Esophagus squamous epithelium (tissue), 5 donors: ENCODE measurements at places on chromosomes 2 and 18. TPM values are rescaled to one million over a fixed set of nuclear protein-coding genes. Genes with fewer than 3 reads are reported as not detected.

- H3K27me3 ChIP-seq, result no peaks in the 10 kb centered on the region
- H3K4me1 ChIP-seq, result peaks cover 26% of the 10 kb centered on the region
- H3K4me3 ChIP-seq, result no peak overlapping the region
- H3K27ac ChIP-seq, result no peak overlapping the region
- no peak for DNase-seq
Measured at GRCh38 chr2:159013103-159013502, 44.7 kb downstream of the TANC1 start.

DNA sequence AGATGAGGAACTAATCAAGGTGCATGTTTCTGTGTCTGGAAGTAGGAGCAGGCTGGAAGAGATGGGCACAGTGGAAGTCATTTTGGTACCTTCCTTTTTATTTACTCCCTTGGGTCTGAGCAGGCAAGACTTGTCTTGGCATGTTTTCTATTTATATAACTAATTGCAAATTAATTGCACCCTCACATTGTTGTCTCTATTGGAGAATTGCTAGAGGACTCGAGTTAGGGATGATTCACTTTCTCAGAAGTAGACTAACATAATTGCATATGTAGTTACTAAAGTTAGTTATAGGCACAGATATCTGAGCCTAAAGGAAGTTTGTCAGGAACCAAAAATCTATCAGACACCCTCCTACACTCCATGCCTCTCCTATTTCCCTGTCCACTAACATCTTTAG lies 92.8 kb upstream of the NRP2 start:
- H3K36me3 ChIP-seq, result no peaks in the 10 kb centered on the region
- no peaks in the 10 kb centered on the region for H3K4me1 ChIP-seq
- no peak overlapping the region for H3K27ac ChIP-seq
- no peaks in the 10 kb centered on the region for H3K27me3 ChIP-seq

The INPP5D gene
- total RNA-seq, result 2.2 TPM

The RIOK3 gene
- total RNA-seq, result 78.2 TPM

- no peak for DNase-seq
- H3K27me3 ChIP-seq, result no peaks in the 10 kb centered on the region
- H3K36me3 ChIP-seq, result peaks cover 31% of the 10 kb centered on the region
Measured at GRCh38 chr2:63590626-63591408, 2.1 kb downstream of the MDH1 start.

The CYTIP gene
- total RNA-seq, result 4.0 TPM

DNA sequence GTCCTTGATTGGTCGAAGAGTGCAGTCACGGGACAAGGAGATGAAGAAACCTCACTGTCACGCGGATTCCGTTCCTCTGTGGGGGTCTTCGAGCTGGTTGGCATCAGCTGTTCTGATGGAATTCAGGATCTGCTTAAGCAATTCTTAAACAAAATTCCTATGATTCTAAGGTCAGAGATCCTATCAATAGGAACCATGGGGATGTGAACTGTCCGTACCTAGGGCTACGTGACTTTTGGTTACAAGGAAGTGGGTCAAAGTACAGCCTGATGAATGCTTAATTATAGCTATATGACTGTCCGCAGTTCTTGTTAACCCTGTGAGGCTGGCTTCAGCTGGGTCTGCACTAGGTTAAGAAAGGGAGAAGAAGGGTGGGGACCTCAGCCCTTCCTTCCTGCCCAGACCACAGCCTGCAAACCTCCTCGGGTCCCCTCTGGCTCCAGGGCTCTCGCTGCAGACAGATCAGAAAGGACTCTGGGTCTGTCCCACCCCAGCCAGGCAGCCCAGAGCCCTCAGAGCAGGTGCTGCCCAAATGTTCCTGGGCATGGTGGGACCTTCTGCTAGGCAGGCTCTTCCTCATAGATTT lies 44.2 kb upstream of the TAF1B start:
- DNase-seq, result no peak
- no peaks in the 10 kb centered on the region for H3K27me3 ChIP-seq
- H3K27ac ChIP-seq, result peak overlapping the region; percentile 97
- peaks cover 74% of the 10 kb centered on the region for H3K4me1 ChIP-seq
- H3K36me3 ChIP-seq, result no peaks in the 10 kb centered on the region
- H3K4me3 ChIP-seq, result no peak overlapping the region

The ACMSD gene
- total RNA-seq, result not detected

The FAP gene
- total RNA-seq, result 0.91 TPM
